ENCODE measurements at places on chromosomes 3 and 15.

GRCh38 chr3:68919000-68919399, 13.3 kb downstream of the TAFA4 start:
- DNase-seq = peak; percentile 15

GRCh38 chr15:83935774-83936173, 281.9 kb downstream of the ADAMTSL3 start:
- no peak for DNase-seq

DNA sequence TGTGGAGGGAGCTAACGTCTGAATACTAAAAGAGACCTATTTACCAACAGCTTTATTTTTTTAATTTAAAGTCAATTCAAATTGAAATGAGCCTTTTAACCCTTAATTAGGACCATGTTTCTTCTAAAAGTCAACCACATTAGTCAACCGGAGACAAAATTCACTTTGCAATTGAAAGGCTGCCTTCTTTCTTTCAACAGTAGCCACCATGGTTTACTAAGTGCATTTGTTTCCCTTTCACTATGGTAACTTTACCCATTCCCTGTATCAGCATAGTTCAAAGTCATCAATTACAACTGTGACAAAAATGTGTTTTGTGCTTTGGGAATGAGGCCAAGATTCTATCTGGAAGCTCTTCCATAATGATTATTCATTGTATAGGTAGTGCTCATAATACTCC, 225.4 kb downstream of the EPHA3 start:
- DNase-seq = peak; percentile 31

- no peak for DNase-seq
Observed at GRCh38 chr15:72737723-72738122, 45.8 kb downstream of the ADPGK start.

Measured in H1 (cell line).